ENCODE measurements at places on chromosomes 2 and 18. TPM values are rescaled to one million over a fixed set of nuclear protein-coding genes. Genes with fewer than 3 reads are reported as not detected.

- no peak for DNase-seq
These were observed 110.7 kb downstream of the RND3 start for GRCh38 chr2:150376553-150377335.

GRCh38 chr18:5286525-5286924 lies 9.0 kb downstream of the ZBTB14 start:
- no peak for DNase-seq

DNA sequence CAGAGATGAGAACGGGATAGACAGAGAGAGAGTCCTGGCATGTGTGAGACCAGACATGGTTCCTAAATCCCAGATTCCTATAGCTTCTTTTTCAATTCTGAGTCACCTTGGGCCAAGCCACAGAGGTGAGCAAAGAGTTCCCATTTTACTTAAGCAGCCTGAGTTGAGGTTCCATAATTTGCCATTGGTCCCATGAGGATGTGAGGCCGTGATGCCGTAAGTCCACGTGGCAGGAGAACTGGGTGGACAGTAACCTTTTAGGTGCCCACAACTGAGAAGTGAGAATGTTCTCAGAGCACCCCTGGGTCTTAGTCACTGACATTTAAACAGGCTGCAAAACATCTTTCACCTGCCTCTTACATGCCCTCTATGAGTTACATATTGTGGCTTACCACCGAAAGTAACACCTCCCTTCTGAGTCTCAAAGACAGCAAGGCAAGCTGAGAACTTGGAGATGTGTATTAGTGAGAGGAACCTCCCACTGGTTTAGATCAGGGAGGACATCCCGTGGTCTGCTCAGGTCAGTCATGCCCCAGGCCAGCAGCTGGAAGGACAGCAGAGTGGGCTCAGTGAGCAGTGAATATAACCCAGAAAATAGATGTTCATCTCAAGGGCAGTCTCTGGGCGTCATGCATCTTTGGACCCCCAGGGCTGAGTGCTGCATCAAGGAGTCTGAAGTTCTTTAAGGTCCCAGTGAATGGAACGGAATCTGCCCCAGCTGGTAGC lies 127.9 kb upstream of the LGALSL start:
- peak; percentile 24 for DNase-seq

DNA sequence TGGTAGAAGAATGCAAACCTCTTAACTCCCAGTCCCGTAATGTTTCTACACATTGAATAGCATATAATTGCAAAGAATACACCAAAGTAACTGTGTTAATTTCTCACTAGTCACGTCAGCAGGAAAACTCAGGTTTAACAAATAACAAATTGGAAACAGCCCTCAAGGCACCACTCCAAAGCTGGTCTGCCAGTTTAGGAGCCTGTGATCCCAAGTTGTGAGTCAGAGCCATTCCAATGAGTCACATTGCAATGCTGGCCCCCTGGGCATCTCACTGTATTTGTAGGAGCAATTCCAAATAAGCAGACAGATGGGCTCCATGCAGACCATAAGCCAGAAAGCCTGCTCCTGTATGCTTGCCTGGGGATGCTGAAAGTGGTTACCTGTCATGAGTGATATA lies 143.2 kb upstream of the SETBP1 start:
- no peak for DNase-seq

DTNA gene
- not detected for polyA plus RNA-seq

PRKAG3 gene
- polyA plus RNA-seq, result not detected

CHN1 gene
- not detected for polyA plus RNA-seq
